Uterus (tissue), 4 donors: ENCODE measurements at places on chromosomes 11 and 22. TPM values are rescaled to one million over a fixed set of nuclear protein-coding genes. Genes with fewer than 3 reads are reported as not detected.

GLYAT gene
- not detected for total RNA-seq

DNA sequence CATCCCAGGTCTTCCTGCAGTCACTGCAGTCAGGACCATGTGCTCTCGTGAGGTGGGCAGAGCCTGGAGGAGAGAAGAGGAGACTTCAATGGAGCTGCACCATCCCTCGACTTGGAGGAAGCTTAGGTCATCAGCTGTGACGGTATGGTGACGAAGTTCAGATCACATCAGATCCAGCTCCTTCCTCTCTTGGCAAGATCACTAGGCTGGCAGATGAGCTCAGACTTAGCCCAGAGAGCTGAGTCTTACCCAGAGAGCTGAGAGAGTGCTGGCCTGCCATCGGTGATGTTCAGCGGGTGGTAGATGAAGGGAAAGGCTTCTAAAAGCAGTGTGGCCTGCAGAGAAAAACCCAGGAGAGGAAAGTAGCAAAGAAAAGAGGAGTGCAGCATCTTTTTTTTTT, 1.8 kb upstream of the SLC15A3 start:
- DNase-seq, result no peak

DNA sequence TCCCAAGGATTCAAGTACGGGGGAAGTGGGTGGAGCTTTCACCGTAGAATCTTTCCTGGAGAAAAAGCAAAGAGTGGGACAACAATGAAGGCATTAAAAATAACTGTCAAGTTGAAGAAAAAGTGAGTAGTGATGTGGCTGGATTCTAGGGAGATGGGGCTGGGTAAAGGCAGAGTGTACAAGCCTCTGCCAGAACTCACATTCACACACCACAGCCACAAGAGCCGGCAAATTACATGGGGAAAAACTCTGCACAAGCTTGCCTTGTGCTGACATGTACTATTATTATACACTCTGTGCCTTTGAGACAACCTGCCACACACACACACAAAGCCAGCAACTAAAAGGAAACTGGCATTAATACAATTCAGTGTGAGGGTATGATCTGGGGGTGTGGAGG, 182.6 kb downstream of the LARGE1 start:
- no peak for DNase-seq

DNA sequence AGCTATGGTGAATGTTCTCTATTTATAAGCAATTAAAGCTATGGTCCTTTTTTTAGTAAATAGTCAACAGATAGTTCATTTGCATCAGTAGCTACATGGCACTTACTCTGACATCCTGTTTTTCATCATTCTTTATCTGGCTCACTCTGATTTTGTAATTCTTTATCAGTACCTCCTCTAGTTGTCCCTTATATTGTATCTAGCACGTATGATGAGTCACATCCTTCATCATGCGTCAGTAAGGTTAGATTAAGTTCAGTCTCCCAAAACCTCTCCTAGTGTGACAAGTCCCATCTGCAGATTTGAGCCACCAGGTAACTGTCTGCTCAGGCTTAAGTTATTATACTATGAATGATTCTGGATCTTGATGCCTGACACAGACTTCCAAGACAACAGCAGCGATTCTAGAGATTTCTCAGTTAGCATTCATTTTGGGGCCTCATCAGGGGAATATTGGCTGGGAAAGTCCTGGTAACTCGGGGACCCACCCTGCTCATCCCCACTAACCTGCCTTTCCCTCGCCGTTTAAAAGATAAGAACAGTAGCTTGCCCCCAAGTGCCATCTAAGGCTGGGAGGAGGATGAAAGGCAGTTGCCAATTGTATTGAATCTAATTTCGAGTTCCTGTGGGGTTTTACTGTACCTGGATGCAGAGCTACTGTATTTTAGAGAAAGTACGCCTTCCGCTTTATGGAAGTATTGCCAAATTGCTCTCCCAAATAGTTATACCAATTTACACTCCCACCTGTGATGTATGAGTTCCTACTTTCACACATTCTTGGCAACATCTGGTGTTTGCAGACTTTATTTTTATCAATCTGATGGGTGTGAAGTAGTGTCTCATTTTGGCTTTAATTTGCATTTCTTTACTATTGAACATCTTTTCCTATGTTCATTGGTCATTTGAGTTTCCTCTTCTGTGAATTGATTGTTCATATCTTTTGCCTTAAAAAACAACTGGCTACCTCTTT, 55.9 kb downstream of the ZC3H12C start:
- DNase-seq, result no peak
